Body of pancreas (tissue), 4 donors: ENCODE measurements at places on chromosomes 6 and 20. TPM values are rescaled to one million over a fixed set of nuclear protein-coding genes. Genes with fewer than 3 reads are reported as not detected.
A peak's percentile ranks its signal among the peaks of the same experiment; 100 is the strongest.

Gene GJA10
- not detected for total RNA-seq

DNA sequence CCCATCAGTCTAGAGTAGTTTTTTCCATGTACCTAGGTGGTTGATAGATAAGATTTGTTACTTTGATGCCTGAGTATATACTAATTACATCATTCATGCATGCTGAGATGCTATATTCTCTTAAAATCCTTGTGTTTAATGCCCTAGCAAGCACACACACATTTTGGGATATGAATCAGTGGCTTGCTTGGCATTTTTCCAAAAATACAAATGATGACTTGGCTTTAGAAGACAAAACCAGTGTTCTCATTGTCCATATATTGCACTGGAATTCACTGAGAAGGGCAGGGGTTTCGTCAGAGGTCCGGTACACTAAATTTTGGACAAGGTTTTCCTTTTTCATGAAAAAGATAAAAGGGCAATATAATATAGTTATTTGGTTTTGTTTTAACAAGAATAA is 24.9 kb downstream of the GTPBP2 start:
- DNase-seq, result no peak

- no peak for DNase-seq
Measured at GRCh38 chr20:34791289-34792020, 34.0 kb downstream of the NCOA6 start.

GRCh38 chr6:106525107-106525881 is 104.0 kb downstream of the RTN4IP1 start:
- no peak for DNase-seq

DNA sequence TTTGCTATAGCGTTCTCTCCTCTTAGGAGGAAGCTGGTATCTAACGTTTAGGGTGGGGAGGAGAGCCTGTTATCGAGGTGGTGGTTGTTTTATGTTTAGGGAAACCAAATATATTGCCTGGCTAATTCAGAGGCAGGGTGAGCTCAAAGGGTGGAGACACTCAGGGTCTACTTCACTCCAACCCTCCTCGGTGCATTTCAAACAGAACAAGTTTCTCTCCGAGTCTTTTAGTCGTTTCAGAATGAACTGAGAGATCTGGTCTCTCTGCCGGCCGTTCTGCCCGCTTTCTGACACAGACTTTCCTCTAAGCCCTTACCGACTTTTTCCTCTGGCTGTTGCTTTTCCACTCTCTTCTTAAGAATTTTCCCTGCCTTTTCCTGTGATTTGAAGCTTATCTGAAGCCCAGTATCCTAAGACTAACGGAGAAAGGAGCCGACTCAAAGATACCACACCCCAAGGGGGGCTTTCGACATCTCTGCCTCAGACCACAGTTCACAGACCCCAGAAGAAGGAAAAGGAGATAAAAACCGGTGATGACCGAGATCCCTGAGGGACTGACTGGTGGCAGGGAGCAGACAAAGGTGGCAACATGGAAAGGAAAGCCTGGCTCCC is 865 bp downstream of the STK38 start:
- no peak for DNase-seq

- DNase-seq, result no peak
Measured at GRCh38 chr20:60649541-60649940, 602.5 kb upstream of the CDH4 start.

- no peak for DNase-seq
Measured at GRCh38 chr6:123687864-123688263, 51.1 kb upstream of the TRDN start.

DNA sequence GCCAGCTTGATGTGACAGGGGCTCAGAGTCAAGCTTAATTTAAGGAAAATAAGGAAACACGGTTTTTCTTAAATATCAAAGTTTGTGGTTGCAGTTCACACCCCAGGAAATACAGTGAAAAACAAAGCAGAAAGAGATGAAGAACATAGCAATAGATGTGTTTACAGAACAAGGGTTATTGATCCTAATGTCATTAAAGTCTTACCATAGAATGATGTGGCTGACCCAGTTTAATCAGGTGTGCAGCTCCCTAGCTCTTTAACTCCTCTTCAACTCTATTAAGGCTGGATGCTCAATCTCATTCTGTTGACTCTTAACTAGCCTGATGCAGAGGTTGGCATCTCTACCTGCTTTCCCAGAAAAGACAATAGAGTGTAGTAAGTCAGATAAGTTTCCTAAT is 7.5 kb upstream of the GTF3C6 start:
- no peak for DNase-seq

- peak; percentile 87 for DNase-seq
Measured at GRCh38 chr6:33208091-33208967, at the start of gene RING1. TSS of gene RING1 (plus strand) at chr6:33208500. CDS start at chr6:33208823, 323 bp downstream.

GRCh38 chr6:159416891-159417560 is 247.8 kb downstream of the FNDC1 start:
- no peak for DNase-seq

GRCh38 chr6:19538096-19538495 is 299.1 kb upstream of the ID4 start:
- DNase-seq, result peak; percentile 80

Gene ZSCAN23
- 8.3 TPM for total RNA-seq

- DNase-seq, result no peak
Measured at GRCh38 chr6:225121-225721, 67.1 kb upstream of the DUSP22 start.

DNA sequence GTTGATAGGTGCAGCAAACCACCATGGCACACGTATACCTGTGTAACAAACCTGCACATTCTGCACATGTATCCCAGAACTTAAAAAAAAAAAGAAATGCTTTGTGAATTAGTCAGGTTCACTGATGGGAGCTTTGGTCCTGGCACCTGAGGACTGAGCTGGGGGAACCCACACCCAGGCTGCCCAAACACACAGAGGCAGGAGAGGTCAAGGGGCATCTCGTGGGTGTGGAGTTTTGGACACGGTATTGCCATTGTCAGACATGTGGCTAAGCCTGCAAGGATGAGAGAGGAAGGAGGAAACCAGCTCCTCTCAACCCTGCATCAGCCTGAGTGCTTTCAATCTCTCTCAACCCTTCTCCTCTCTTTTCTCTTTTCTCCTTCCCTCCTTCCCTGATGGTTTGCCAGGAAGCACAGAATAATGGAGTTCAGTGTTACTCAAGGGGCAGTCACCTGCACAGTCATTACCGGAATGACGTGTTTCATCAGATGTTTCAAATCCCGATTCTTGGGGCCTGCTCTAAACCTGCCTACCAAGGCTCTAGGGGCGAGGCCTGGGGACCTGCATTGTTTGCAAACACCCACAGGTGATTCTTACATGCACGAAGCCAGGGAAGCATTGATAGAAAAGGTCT is 89.9 kb upstream of the NEDD9 start:
- DNase-seq, result no peak

Gene CST5
- total RNA-seq, result not detected

Gene PPP1R14C
- total RNA-seq, result 0.26 TPM

- no peak for DNase-seq
Measured at GRCh38 chr20:17969884-17970409, 1.1 kb downstream of the MGME1 start.

Gene SLC24A3
- total RNA-seq, result 0.66 TPM

DNA sequence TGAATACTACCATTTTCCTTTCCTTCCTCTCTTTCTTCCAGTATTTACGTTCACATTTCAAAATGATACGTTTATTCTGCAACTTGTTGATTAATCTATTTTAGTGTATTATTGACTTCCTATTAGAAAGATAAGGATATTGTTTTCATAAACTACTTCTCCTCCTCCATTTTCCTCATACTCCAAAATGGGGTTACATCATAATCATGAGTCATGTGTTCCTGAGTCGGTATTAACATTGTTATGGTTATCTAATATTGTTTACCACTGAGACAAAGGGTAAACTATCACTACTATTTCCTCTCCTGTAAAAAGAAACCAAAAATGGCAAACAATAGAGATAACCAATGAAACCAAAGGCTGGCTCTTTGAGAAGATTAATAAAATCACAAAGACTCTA is 126.5 kb upstream of the CDYL start:
- DNase-seq, result no peak

- DNase-seq, result no peak
Measured at GRCh38 chr6:52375780-52376556, 14.0 kb downstream of the PAQR8 start.

GRCh38 chr20:47445291-47445690 is 56.4 kb upstream of the NCOA3 start:
- DNase-seq, result no peak

DNA sequence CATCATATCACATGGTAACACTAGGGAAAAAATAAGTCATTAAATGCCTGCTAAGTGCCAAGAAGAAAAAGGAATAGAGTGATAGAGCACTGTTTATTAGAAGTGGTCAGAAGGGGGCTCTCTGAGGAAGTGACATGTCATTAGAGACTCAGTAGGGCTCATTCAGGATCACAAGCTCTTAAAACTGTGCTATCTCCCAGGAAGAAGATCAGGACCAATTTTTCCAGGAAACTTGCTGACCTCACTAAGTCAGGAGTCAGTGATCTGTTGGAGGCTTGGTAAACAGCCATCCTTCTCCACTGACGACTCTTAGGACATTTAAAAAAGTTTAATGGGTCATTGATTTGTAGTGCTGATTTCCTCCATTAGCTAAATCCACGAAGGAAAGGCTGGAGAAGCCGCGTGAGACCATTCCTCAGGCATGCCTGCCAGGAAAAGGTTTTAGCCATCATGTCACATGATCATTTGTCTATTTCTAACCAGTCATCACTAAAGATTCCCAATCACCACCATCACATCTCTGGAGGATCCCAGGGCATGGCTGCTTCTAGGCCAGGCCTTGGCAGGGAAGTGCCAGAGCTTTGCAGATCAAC is 5.9 kb upstream of the PTPN1 start:
- DNase-seq, result no peak

DNA sequence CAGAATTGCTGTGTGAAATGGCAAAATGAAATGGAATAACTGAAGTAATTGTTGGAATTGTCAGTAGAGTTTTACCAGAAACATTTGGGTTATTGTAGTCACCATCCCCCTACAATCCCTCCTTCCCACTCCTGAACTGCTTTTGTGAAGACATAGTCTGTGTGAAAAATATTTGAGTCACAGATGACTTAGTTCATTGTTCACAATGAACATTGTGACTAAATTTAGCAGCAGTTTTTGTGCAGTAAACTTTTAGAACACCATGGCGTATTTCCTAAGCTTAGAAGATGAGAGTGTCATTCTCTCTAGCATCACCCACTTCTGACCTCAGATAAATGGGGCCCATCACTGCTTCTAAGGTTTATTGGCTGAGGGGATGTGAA is 11.0 kb downstream of the OTOR start:
- no peak for DNase-seq

GRCh38 chr6:105804000-105804399 is 282.1 kb upstream of the PRDM1 start:
- no peak for DNase-seq

Gene CYP24A1
- not detected for total RNA-seq

DNA sequence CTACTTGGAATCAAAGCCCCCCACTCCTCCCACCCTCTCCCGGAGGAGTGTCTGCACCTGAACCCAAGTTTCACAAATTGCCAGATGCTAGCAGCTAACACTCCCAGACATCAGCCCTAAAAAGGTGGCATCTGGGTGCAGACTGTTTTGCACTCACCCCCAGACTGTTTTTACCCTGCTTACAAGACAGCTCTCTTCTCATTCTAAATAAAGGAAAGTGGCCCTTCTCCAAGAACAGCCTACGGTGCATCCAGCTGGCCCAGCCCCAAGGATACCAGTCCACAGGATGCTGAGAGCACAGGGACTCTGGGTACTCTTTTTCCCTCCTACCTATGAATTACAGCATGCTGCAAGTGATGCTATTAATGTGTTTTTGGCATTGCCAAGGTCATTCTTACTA is 842.0 kb upstream of the FLRT3 start:
- no peak for DNase-seq

Gene HLA-DQB1
- total RNA-seq, result 1.6 TPM
